ENCODE measurements at places on chromosomes 3 and 15.

- DNase-seq, result no peak
Measured at GRCh38 chr3:166177130-166177529, 339.9 kb upstream of the BCHE start.

DNA sequence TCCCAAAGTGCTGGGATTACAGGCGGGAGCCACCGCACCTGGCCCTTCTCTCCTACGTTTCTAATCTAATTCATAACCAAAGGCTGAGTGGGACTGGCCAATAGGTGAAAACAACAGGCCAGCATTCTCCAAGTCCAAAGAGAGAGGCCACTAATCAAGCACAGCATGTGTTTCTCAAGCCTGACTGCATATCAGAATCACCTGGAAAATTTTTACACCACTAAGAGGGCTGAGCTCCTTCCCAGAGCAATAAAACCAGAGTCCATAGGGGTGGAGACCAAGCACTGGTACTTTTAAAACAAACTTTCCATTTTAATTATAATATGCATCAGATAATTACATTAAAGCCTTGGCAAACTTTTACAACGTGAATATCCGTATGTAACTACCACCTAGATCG, 254.4 kb downstream of the OPA1 start:
- DNase-seq, result no peak

GRCh38 chr3:127768346-127769008, 53.8 kb downstream of the MGLL start:
- no peak for DNase-seq

DNA sequence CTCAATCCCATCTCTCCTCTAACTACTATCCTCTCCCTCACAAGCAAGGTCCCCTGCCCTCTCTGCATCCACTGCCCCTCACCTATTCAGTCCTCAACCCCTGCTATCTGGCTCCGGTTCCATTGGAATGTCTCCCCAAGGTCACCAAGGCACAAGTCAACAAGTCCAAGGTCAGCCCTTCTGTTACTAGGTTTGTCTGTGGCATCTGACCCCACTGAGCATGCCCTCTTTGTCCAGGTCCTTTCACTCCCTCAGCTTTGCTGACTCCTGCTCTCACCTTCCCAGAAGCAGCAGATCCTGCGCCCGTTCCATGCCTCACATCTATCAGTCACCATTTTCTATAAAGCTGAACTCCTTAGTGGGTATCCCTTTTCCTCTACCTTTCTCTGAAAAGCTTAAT, 8.3 kb upstream of the SEMA7A start:
- DNase-seq, result no peak

GRCh38 chr3:180383332-180384020, 218.5 kb upstream of the TTC14 start:
- no peak for DNase-seq

DNA sequence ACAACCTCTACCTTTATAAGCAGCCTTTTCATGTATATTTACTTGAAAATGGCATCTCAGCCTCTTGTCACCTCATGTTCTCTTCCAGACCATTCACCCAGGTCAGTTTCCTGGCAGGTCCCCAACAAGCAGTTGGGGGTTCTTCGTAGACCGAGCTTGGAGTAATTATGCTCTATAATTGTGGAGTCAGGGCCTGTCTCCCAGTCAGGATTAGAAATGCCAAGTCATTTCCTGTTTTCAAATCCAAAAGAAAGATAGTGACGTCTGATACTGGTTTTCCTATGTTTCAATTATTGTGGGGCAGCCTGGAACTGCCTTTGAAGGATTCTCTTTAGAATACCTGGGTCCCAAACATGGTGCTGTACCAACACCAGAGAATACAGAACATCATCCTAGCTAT, 430.6 kb downstream of the MECOM start:
- no peak for DNase-seq

DNA sequence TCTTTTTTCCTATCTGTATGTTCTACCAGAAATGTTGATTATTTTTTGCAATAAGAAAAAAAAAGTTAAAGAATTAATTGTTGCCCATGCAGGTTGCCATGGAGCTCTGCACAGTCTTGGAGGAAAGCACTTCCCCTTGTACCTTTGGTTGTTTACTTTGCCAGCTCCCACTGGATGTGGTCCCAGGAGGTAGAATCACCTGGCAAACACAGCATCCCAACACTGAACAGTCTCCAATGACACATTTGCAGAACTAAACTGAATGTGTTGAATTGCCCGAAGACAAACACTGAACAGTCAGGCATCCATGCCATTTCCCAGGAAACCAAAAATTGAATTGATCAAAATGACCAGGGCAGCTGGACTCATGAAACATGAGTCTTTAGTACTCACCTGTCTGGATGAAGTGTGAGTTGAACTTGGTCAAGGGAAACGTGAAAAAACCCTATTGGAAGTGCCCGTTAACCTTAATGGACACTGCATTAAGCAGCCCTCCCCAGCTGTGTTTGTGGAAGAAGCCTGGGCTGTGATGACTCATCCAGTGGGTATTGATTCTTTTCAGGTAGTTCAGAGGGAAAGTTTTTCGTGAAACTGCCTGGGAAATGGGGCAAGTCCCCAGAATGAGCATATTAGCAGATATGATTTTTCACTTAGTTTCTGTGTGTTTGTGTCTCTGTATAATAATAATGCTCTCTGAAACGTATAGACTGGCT, 284.7 kb upstream of the STT3B start:
- no peak for DNase-seq

DNA sequence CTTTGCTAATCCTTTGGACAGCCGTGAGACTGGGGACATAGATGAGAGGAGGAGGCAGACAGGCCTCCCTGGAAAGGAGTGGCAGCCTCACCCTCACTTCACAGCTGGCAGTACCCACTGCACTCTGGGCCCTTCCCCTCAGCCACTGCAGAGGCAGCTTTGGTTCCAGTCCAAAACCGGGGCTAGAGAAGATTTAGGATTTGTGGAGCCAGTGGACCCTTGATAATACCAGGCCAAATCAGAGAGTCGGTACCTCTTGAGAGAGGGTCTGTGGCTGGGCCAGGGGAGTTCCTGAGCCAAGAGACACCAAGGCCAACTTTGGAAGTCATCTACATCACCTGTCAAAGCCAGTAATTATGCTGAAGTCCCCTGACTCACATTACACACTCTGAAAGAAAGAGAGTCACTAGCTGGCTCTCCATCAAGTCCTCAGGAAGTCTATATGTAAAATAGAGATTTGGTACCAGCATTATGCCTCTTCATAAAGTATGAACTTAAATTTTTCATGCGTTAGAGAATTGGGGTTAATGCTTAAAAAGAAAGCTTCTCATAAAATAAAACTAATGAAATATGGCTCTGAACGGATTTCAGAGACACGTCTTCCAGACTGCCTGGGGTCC, 244.1 kb upstream of the SEMA6D start:
- DNase-seq, result peak; percentile 67

DNA sequence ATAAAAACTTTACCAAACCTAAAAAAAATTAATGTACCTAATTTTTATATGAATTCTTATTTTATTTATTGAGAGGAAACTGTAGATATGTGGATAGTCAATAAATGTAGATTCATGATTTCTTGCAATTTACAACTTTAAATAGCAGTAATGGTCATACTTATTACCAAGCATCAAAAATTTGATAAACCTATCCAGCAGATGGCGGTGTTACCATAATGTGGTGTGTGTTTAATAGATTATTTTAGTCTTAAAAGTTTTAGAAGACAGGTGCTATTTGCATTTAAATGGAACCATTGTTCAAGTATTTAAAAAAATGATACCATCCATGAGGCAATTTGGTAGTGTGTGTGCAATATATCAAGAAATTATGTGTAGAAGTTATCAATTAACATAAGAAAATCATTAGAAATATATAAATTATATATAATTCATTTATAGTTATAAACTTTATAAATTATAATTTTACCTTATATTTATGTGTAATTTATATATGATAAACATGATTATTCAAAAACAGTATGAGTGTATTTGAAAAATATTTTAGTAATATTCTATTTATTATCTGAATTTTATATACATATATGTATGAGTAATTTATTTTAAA, 176.0 kb upstream of the BCHE start:
- DNase-seq, result no peak

DNA sequence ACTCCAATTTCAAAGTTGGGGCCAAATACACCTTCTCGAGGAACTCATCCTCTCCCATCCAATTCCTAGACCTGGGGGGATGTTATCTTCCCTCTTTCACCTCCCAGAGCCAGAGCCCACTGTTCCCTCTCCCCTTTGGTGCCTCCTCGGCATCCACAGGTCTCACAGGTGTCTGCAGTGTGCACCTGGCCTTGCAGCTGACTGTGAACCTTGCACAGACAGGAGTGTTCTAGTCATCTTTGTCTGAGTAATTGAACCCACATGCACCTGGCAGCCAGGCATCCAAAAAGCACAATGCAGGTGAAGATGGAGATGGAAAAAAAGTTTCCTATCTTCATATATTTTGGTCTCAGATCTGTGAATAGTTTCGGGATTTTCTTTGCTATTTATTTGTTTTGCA, 30.8 kb downstream of the PCOLCE2 start:
- no peak for DNase-seq

DNA sequence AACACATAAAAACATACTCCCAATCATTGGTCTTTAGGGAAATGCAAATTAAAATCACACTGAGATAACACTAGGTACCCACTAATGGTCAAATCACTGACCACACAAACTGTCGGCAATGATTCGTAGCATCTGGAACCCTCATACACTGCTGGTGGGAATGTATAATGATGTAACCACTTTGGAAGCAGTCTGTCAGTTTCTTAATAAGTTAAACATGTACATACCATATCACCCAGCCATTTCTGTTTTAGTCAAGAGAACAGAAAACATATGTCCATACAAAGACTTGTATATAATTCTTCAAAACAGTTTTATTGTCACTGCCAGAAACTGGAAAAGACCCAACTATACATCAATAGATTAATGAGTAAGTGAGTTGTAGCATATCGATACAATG, 63.3 kb upstream of the LRRC3B start:
- DNase-seq, result no peak

- DNase-seq, result no peak
Measured at GRCh38 chr15:74043425-74044266, 38.7 kb downstream of the GOLGA6A start.

- DNase-seq, result peak; percentile 75
Measured at GRCh38 chr3:152266221-152266995, 2.3 kb upstream of the MBNL1 start.

DNA sequence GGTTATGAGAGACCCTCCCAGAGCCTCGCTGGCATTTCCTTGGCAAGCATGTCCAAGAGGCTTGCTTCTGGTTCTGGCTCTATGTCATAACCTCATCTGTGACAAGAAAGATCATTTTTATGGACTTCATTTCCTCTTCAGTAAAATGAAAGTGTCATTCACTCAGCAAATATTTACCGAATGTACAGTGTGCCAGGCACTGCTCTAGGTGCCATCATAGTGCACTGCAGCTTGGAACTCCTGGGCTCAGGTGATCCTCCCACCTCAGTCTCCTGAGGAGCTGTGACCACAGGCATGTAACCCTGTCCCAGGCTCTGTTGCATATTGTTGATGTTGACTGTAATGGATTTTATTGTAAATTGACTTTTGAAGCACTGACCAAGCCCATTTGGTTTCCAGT, 18.7 kb upstream of the ITPKA start:
- DNase-seq, result no peak

- no peak for DNase-seq
Measured at GRCh38 chr15:41634072-41634626, 26.1 kb upstream of the MGA start.

GRCh38 chr15:27214961-27215360, 244.0 kb downstream of the GABRG3 start:
- DNase-seq, result no peak

GRCh38 chr3:48621461-48621869, at the start of gene TMEM89:
Gene TMEM89, minus strand, starts transcription at chr3:48621769. Its CDS starts 13 bp downstream, at chr3:48621756.
- no peak for DNase-seq

GRCh38 chr3:5071061-5071460, 51.0 kb upstream of the ARL8B start:
- DNase-seq, result no peak

DNA sequence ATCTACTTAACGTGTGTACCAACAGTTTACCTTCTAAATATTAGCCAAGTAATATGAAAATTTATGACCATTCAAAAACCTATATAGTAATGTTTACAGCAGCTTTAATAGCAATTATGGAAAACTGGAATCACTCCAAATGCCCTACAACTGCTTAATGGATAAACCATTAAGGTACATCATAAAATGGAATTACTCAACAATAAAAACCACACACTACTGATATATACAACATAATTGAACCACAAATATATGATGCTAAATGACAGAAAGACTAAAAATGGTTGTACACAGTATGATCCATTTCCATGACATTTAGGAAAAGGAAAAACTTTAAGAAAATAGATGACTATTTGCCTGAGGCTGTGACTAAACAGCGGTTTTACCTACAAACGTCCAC, 467.1 kb upstream of the EPHA6 start:
- no peak for DNase-seq

DNA sequence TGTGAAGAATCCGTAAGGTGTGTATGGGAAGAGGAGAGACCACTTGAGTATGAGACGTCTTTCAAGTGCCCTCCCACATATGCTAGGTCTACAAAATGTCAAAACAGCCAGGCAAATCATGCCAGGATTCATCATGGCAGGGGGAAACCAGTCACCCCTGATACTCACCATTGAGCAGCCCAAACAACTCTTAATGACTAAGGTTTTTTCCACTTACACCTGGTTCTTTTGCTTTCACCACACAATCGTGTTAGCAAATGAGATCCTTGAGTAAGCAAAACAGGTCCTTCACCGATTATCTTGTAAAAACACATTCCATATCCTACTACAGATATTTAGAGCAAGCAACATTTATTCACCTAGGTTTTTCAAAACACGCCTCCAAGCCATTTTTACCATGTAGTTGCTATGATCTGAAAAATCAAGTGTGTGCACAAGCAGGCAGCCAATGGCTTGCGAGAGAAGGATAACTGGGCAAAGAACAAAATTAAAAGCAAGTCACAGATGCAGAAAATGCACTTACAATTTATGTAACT, 177.5 kb upstream of the LPP start:
- DNase-seq, result no peak

- DNase-seq, result no peak
Measured at GRCh38 chr15:71813723-71814470, 3.5 kb downstream of the NR2E3 start.

- DNase-seq, result no peak
Measured at GRCh38 chr3:124839896-124840295, 47.3 kb downstream of the ITGB5 start.

GRCh38 chr15:94083467-94084052, 147.8 kb upstream of the MCTP2 start:
- DNase-seq, result no peak

GRCh38 chr3:138381413-138381901, 33.1 kb downstream of the MRAS start:
- DNase-seq, result peak; percentile 33

GRCh38 chr3:33313331-33313730, 36.1 kb downstream of the FBXL2 start:
- no peak for DNase-seq

All from left forelimb (tissue), 1 donor.